Cardiac muscle cell (in vitro differentiated cells and primary cell): ENCODE measurements at places on chromosomes 3 and 15. TPM values are rescaled to one million over a fixed set of nuclear protein-coding genes. Genes with fewer than 3 reads are reported as not detected.

FETUB gene
- not detected in 2 replicates for polyA plus RNA-seq

DNA sequence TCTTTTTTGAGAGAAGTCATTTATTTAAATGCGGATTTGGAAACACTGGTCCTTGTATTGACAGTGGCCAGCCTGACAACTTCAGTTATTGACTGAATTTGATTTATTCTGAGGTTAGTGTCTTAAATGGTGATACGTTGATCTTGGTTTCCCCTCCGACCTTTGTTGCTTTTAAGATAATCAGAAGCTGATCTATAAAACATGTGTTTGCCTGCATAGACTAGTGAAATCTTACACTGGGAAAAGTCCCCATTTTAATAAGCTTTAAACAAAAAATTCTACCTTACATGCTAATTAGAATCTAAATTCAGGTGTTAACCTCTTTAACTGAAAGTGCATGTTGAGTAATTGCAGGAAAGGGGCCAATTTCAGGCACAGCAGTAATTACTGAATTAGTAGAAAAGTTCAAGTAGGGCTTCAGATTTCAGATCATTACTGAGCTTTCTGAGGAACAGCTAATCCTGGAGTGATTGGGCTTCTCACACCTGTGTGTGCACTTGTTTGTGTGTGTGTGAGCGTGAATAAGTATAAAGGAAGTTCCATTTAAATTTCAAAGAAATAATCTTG, 221.4 kb downstream of the SOX2 start:
- H3K4me3 ChIP-seq = no peak overlapping the region
- no peaks in the 10 kb centered on the region for H3K27me3 ChIP-seq
- DNase-seq = no peak
- peaks cover 10% of the 10 kb centered on the region for H3K4me1 ChIP-seq

- H3K36me3 ChIP-seq = no peaks in the 10 kb centered on the region
- H3K4me1 ChIP-seq = no peaks in the 10 kb centered on the region
- no peak overlapping the region for H3K27ac ChIP-seq
- H3K27me3 ChIP-seq = no peaks in the 10 kb centered on the region
- no peak for DNase-seq
- no peak overlapping the region for H3K4me3 ChIP-seq
Observed at GRCh38 chr15:52143873-52144272, 31.3 kb upstream of the BCL2L10 start.

SH3GL3 gene
- 52.4 and 87.1 TPM in 2 replicates for polyA plus RNA-seq

- DNase-seq = no peak
- H3K4me1 ChIP-seq = peaks cover 8% of the 10 kb centered on the region
- peaks cover 3% of the 10 kb centered on the region for H3K36me3 ChIP-seq
- H3K4me3 ChIP-seq = no peak overlapping the region
- no peak overlapping the region for H3K27ac ChIP-seq
- no peaks in the 10 kb centered on the region for H3K27me3 ChIP-seq
Observed at GRCh38 chr3:132351222-132351806, 34.1 kb downstream of the ACP3 start.

GRCh38 chr15:27527490-27528067, 556.6 kb downstream of the GABRG3 start:
- H3K4me1 ChIP-seq = no peaks in the 10 kb centered on the region
- DNase-seq = no peak
- H3K27ac ChIP-seq = no peak overlapping the region
- H3K36me3 ChIP-seq = no peaks in the 10 kb centered on the region
- no peak overlapping the region for H3K4me3 ChIP-seq

ZNF717 gene
- 8.4 and 9.8 TPM in 2 replicates for polyA plus RNA-seq

DNA sequence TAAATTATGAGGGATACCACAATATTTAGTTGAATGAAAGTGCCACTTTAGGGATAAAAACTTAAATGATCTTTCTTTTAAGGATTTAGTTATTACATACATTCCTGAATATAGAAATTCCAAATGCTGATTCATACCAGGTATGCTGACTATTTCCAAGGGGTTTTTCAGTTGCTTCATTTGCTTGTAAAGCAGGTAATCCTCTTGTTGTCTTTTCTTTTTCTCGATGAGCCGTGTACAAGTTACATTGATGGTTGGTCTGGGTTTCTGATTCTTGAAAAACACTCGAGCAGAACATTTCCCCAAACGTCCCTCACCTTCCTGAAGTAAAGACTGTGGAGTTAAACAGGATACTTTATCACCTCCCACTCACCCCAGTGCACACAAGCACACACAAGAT, 21.7 kb downstream of the RARRES1 start:
- H3K27ac ChIP-seq = no peak overlapping the region
- H3K36me3 ChIP-seq = no peaks in the 10 kb centered on the region
- no peaks in the 10 kb centered on the region for H3K4me1 ChIP-seq
- no peak overlapping the region for H3K4me3 ChIP-seq
- no peak for DNase-seq

ERICH6 gene
- 0.44 and 0.55 TPM in 2 replicates for polyA plus RNA-seq

DNA sequence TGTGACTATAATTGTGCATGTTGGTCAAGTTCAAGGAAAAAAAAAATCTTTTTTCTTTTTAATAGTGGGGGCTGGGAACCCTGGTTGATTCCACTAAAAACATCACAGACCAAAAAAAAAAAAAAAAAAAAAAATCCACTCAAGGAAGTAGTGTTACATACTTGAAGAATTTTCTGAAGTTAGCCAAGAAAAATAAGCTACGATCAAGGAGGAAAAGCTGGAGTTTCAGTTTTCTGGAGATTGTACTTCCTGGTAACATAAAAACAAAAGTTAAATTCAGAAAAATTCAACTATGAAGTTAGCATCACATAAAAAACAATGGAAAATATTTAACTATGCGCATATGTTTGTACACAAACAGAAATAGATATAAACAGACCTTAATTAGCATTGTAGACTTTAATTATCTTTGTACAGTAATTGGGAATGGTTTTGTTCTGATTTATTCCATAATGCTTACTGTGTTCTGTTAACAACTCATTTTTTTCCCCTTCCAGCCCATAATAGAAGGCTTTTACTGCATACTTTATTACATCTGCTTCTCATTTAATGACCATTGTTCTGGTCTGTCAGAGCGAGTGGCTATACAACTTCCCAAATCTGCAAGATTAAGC, 194.3 kb downstream of the RORA start:
- no peaks in the 10 kb centered on the region for H3K36me3 ChIP-seq
- peak; percentile 79 for DNase-seq
- H3K4me1 ChIP-seq = no peaks in the 10 kb centered on the region
- H3K27ac ChIP-seq = no peak overlapping the region
- H3K4me3 ChIP-seq = no peak overlapping the region

GRCh38 chr15:65870889-65871533, 1.7 kb downstream of the RAB11A start:
- H3K4me1 ChIP-seq = peaks cover 3% of the 10 kb centered on the region
- H3K4me3 ChIP-seq = peak overlapping the region; percentile 91
- DNase-seq = peak; percentile 85
- no peaks in the 10 kb centered on the region for H3K27me3 ChIP-seq
- peaks cover 3% of the 10 kb centered on the region for H3K36me3 ChIP-seq

GRCh38 chr15:89095073-89095472, 6.8 kb downstream of the ABHD2 start:
- H3K36me3 ChIP-seq = no peaks in the 10 kb centered on the region
- peaks cover 33% of the 10 kb centered on the region for H3K4me1 ChIP-seq
- H3K27ac ChIP-seq = no peak overlapping the region

SLC27A2 gene
- not detected in 2 replicates for polyA plus RNA-seq

DNA sequence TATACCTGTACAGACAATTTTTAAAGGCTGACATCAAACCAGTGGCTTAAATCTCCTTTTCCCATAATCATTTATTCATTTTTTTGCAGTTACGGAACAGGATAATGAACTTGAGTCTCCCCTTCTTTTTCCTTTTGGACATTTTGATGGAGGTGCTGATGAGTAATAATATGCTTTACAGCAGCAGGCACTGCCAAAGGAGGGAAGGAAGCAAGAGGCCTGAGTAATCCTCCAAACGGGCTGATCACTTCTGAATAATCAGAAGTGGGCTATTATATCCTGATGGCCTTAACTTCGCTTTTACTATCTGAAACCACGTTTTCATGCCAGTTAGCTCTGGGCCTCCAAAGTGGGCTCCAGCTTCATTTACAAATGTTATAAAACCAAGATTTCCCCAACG, 527.2 kb downstream of the FOXP1 start:
- H3K4me3 ChIP-seq = no peak overlapping the region
- no peaks in the 10 kb centered on the region for H3K27me3 ChIP-seq
- peaks cover 9% of the 10 kb centered on the region for H3K36me3 ChIP-seq

DNA sequence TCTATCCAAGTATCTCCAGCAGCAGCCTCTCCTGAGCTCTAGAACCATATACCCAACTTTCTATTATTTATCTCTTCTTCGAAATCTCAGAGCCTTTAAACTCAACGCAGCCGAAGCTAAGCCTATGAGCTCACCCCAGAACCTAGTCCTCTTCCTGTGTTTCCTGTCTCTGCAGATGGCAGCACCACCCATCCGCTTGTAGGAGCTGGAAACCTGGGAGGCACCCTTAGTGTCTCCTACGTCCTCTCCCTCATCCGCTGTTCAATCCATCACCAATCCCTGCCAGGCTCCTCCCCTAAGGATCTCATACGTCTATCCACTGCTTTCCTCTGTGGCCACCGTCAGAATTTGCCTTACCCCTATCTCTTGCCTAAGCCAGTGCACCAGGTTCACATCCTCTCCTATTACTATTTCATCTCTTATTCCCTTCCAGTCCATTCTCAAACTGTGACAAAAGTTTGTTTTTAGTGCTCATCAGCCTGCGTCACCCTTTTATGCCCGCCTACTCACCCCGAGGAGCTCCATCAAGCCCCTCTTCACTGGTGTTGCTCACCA, 9.6 kb downstream of the VGLL4 start:
- no peak for DNase-seq
- no peak overlapping the region for H3K27ac ChIP-seq
- no peaks in the 10 kb centered on the region for H3K36me3 ChIP-seq
- H3K4me3 ChIP-seq = no peak overlapping the region

DNA sequence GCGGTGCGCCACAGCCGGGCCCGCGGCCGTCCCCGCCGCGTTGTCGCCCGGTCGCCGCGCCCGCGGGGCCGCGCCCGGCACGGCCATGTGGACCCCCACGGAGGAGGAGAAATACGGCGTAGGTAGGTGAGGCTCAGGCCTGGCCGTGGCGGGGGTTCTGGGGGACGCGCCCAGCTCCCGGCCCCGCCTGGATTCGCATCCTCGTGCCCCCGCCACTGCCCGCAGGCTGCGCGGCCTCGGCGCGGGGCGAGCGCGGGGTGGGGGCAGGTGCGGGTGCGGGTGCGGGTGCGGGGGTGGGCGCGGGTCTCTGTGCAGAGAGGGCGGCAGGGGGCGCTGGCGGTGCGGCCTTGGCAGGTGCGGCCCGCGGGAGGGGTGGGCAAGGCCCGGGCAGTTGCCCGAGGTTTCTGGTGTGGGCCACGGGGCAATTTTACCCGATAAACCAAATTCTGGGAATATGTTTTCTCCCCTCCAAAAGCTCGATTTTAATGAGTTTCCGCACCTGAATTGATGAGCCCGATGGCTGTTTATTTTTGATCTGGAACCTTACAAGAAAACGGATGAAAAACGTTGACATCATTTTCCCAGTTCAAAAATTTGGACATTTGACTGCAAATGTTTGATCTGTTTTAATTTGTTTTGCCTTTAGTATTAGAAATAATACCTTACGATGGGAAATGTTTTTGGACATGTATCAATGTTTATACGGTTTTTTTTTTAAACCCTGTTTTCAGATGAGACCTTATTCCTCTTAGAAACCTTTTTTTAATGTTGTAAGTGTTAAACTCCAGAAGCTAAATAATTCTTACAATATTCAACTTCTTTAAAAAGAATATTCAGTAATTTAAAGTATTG, 678 bp downstream of the DOCK3 start:
- H3K27me3 ChIP-seq = peaks cover 79% of the 10 kb centered on the region
- no peaks in the 10 kb centered on the region for H3K36me3 ChIP-seq
- peak overlapping the region; percentile 68 for H3K4me3 ChIP-seq
- H3K27ac ChIP-seq = no peak overlapping the region
- no peaks in the 10 kb centered on the region for H3K4me1 ChIP-seq
- DNase-seq = peak; percentile 60

DNA sequence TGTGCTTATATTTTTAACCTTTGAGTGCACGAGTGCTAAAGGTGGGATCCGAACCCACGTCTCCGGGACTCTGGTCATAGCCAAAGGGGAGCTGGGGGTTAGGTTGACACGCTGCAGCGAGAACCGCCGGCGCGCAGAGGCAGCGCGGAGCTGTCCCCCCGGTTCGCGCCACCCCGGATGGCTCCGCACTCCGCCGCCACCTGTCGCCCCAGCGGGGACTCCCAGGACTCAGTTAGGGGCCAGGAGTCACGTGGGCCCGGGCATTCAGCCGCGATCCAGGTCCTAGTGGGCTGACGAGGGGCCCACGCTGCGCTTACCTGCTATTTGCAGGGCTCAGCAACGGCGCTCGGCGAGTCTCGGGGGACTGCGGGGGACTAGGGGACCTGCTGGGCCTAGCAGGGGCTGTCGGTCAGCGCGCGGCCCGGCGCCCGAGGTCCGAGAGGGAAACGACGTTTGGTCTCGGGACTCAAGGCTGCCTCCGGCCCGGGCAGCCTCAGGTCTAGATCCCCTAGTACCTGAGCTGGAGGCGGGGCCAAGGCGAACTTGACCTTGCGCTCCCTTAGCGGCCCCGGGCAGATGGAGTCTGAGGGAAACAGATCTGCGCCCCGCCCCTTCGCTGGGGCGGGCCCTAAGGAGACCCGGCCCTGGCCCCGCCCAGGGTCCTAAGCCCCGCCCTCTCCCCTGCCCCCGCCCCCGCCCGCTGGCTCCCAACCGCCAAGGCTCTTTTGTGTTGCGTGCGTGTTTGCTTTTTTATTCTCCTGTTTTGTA, at the start of gene NMNAT3:
TSS of gene NMNAT3 (minus strand) at position 585 of the 768 bp plus-strand sequence. CDS start 50,248 bp downstream, outside the sequence.
- no peaks in the 10 kb centered on the region for H3K36me3 ChIP-seq
- peak within 1 kb of the TSS; percentile 39 for H3K4me3 ChIP-seq
- no peaks in the 10 kb centered on the region for H3K4me1 ChIP-seq
- H3K27ac ChIP-seq = no peak within 1 kb of the TSS

MYO5C gene
- polyA plus RNA-seq = 1.0 and 2.9 TPM in 2 replicates

ZKSCAN7 gene
- 13.4 and 14.0 TPM in 2 replicates for polyA plus RNA-seq

GRCh38 chr15:90812171-90812957, 56.0 kb upstream of the FURIN start:
- H3K27ac ChIP-seq = no peak overlapping the region
- no peak for DNase-seq
- H3K27me3 ChIP-seq = no peaks in the 10 kb centered on the region
- H3K36me3 ChIP-seq = no peaks in the 10 kb centered on the region

DNA sequence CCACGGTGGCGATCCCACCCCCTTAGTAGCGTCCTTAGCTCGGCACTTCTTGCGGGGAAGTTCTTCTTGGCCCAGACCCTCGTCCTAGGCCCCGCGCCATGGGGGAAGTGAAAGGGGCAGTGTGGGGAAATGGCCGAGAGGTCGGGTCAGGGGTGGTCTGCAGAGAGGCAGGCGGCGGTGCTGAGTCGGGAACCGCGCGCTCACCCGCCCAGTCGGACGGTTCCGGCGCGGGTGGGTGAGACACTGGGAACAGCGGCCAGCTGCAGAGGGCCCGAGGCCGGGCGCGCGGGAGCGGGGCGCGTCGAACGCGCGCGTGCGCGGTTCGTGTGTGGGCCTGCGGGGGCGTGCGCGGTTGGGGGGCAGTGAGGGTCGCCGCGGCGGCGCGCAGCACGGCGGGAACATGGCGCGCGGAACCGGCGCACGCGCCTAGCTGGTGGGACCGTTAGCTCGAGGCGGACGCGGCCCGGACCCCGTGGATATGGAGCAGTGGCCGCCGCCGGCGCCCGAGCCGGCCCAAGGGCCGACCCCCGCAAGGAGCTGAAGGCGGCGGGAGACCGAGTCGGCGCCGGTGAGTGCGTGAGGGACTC, 246.9 kb downstream of the GOLGA6L6 start:
- no peak overlapping the region for H3K4me3 ChIP-seq
- no peak overlapping the region for H3K27ac ChIP-seq
- DNase-seq = no peak
- H3K4me1 ChIP-seq = no peaks in the 10 kb centered on the region
- no peaks in the 10 kb centered on the region for H3K36me3 ChIP-seq

- no peak overlapping the region for H3K27ac ChIP-seq
- H3K4me3 ChIP-seq = no peak overlapping the region
Observed at GRCh38 chr3:171966533-171967136, 72.7 kb upstream of the FNDC3B start.
